NCI-H1048 (cell line): ENCODE measurements at places on chromosomes 4 and X.

GRCh38 chr4:87849612-87850011 lies 16.8 kb downstream of the MEPE start:
- no peak for DNase-seq

DNA sequence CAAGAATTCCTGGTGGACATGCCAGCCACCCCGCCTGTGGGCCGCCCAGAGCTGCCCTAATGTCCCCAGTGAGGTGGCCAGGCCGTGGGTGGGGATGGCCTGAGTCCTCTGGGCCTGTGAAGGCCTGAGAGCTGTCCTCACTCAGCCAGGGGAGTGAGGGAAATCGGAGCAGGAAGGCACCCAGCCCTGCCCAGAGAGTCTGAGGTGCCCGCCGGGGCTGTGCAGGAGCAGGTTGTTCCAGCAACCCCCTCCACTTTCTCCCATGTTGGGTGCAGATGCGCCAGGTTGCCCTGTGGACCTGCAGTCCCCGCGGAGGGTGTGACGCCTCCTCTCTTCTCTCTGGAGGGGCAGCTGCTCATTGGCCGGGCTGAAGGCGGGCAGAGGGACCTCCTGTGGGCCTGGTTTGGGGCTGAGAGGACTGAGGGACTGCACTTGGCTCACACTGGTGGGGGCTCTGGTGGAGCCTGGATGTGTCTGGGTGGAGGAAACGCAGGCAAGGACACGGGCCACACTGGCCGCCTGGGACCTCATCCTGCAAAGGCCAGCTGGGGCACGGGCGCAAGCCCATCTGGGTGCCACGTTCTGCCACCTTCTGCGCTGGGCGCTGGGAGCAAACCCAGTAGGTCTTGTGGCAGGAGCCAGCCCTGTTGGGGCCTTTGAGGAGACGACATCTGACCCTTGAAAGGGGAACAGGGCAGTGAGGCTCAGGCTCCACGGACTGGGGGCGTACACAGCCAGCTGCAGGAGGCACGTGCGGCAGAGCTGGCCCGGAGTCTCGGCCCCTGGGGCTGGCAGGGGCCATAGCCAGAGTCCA lies 14.0 kb downstream of the DOK7 start:
- DNase-seq: no peak

GRCh38 chr4:5973486-5974220 lies 44.6 kb downstream of the C4orf50 start:
- no peak for DNase-seq

DNA sequence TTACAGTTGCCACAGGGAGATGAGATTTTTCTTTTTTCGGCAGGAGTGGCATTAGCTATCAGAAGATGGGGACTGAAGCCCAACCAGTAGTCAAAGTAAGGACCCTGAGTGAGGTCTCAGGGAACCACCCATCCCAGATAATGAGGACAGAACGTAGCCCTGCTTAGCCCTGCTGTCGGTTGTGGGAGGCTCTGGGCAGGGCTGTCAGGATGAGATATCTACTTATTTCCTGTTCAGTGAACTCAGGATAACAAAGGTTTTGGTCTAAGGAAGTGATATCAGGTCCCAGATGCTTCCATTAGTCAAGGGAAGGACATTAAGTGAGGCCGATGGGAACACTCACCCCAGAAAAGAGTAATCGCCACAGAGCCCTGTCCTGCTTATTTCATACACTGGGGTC lies 2.3 kb downstream of the MAGEB16 start:
- no peak for DNase-seq

DNA sequence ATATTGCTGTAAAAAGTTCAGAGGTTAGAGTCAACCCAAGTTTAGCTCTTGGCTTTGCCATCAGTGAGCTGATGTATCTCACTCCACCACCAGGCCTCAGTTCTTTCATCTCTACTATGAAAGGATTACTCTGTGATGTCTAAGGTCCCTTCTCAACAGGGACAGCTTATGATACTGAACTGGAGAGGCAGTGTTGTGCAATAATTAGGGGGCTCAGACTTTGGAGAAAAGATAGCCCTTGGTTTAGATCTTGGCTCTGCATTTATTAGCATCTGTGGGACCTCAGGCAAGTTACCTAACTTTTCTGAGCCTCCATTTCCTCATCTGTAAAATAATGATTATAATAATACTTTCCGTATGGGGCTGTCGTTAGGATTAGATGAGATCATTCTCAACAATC lies 89.0 kb downstream of the COL4A6 start:
- DNase-seq: no peak

- no peak for DNase-seq
Measured at GRCh38 chr4:89906777-89907521, 12.3 kb downstream of the MMRN1 start.

DNA sequence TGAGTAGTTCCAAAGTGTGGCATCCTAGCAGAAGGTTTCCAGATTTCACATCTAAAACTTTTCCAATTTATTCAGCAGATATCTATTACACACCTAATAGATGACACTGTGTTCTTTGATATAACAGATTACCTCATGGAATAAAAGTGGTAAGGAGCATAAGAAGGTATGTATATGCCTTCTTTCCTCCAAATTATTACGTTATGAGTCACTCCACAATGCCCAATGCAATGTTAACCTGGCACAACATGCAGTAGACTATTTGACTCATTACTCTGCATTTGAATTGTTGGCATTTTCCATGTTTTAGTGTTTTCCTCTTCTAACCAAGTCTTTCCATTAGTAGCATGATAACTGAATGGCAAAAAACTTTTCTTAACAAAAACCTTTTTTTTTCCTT lies 383.6 kb downstream of the ADGRL3 start:
- no peak for DNase-seq

- no peak for DNase-seq
Measured at GRCh38 chr4:147093206-147093605, 147.5 kb upstream of the TTC29 start.

DNA sequence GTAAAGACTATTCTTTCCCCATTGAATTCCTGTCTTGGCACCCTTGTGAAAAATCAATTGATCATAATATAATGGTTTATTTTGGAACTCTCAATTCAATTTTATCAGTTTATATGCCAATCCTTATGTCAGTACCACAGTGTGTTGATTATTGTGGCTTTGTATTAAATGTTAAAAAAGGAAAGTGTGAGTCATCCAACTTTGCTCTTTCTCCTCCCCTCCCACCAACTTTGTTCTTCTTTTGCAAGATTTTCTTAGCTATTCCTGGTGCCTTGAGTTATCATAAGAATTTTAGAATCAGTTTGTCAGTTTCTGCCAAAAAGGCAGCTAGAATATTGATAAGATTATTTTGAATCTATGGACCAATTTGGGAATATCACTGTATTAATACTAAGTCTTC lies 11.2 kb upstream of the RNF175 start:
- DNase-seq: no peak

GRCh38 chr4:40557736-40558135 lies 71.9 kb downstream of the RBM47 start:
- DNase-seq: no peak

DNA sequence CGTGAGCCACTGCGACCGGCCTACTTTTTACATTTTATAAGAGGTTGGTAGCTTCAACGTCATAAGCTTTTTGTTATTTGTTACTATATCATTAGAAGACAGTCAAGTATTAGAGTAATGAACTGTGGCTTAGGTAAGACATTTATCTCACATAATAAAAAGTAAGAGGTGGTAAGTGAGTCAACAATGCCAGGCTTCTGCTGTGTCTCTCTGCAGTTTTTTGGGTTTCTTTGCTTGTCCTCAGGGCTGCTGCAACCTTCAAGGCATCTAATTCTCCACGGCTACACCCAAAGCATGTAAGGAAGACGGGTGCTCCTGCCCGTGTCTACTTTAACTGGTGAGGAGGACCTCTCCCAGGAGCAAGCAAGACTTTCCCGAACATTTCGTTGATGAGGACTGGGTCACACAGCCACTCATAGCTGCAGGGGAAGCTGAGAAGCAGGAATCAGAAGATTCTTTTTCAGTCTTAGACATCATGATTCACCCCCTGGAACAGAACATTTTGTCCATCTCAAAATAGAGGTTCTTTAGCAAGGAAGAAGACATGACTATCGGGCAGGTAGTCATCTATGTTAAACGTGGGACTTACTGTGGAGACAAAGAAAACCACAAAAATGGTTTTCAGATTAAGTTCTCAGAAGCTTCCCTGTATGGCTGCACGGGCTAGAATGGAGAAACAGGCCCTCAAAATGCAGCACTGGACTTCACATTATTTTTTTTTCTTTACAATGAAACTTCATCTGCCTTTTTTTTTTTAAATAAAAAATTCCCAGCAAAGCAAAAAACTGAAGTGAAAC lies 13.0 kb upstream of the RHOH start:
- DNase-seq: no peak

GRCh38 chrX:47185241-47185640 lies 8.4 kb upstream of the UBA1 start:
- no peak for DNase-seq

GRCh38 chrX:154515090-154515965 lies 704 bp downstream of the FAM3A start:
- no peak for DNase-seq

DNA sequence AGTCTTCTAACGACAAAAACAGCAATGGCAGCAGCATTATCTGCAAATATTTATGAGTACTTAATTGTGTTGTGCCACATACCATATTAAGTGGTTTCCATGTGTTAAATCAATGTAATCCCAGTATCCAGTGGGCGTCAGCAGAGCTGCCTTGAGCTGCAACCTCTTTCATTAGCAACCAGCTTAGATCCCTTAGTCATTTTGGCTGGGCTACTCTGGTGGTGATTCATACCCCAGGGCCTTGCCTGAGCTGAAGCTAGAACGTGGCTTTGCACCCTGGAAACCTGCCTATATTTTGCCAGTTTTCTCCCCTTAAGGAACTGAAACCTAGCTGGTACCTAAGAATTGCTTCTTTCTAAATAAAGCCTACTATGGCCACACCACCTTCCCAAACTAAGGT lies 474.3 kb upstream of the FTHL17 start:
- no peak for DNase-seq

DNA sequence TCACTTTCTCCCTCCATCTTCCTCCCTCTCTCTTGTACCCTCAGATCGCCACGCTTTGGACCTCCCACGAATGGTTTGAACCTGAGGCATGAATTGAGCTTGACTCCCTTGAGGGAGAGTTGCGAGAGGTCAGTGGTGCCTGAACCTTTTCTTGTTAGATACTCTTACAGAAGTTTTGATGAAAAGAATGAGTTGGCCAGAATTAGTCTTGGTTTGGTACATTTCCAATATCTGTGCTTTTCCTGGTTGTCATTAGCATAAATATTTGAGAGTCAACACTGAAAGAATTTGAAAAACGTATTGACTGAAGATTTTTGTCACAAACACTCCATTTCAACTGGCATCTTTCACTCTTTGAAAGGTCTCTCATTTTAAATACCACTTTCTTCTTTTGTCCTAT lies 510.6 kb upstream of the DIPK2B start:
- DNase-seq: no peak

- no peak for DNase-seq
Measured at GRCh38 chr4:150207871-150208270, 129.6 kb downstream of the DCLK2 start.
